ENCODE measurements at places on chromosomes 6 and 20.
A peak's percentile ranks its signal among the peaks of the same experiment; 100 is the strongest.

GRCh38 chr6:26296857-26297648 lies 67.9 kb upstream of the BTN3A2 start:
- DNase-seq, result no peak

DNA sequence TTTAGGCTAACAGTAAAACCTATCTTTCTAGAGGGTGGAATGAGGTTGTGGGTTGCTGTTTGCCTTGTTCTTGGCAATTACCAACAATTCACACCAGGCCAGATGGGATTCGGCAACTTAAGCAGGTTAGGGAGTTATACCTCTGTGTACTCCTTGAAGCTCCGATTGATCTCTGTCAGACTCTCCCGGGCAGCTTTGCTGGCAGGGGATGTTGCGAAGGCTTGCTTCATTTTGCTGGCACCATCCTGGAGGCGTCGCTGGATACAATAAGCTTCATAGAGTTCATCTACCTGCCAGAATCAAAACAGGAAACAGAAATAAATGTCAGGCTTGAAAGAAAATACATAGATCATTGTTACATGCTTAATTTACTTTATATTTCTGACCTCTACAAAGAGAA lies 66.4 kb upstream of the ARMH2 start:
- no peak for DNase-seq

DNA sequence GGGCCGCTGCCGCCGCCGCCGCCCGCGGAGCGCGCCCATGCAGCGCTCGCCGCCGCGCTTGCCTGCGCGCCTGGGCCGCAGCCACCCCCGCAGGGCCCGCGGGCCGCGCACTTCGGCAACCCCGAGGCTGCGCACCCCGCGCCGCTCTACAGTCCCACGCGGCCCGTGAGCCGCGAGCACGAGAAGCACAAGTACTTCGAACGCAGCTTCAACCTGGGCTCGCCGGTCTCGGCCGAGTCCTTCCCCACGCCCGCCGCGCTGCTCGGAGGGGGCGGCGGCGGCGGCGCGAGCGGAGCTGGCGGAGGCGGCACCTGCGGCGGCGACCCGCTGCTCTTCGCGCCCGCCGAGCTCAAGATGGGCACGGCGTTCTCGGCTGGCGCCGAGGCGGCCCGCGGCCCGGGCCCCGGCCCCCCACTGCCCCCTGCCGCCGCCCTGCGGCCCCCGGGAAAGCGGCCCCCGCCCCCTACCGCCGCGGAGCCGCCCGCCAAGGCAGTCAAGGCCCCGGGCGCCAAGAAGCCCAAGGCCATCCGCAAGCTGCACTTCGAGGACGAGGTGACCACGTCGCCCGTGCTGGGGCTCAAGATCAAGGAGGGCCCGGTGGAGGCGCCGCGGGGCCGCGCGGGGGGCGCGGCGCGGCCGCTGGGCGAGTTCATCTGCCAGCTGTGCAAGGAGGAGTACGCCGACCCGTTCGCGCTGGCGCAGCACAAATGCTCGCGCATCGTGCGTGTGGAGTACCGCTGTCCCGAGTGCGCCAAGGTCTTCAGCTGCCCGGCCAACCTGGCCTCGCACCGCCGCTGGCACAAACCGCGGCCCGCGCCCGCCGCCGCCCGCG lies 730 bp downstream of the INSM1 start:
- peak; percentile 44 for DNase-seq

GRCh38 chr6:70309243-70309642 lies 6.4 kb upstream of the COL9A1 start:
- DNase-seq, result no peak

DNA sequence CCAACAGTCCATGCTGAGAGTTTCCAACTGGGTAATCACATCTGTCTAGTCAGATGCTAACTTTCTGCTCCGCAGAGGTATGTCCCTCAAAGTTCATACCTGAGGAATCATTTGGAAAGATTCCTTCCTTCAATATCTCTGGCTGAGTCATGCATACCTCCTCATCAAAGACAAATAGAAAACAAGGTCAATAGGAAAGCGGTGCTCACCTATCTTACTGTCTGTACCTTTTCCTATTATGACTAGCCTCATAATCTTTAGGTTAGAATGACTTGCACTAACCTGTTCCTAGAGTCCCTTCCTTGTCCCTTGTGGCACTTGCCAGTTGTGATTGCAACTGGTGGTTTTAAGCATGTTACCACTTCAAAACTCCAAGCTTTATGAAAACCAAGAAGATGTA lies 78.2 kb upstream of the PTPRK start:
- DNase-seq, result no peak

DNA sequence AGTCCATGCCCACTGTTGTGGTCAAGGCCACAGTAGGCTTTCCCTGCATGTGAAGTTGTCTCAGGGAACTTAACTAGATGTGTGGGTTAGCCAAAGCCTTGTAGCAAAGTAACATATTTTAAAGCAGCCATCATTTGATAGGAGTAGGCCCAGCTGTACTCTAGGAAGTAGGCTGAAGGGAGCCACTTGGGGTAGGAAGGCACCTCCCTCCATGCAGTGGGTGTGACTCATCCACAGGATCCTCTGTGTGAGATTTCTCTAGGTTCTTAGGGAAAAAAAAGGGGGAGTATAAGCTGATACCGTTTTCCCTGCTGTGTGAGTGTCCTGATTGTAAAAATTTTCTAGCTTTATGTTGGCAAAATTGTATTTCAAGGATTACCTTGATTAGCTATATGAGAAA lies 44.7 kb downstream of the VAPB start:
- no peak for DNase-seq

GRCh38 chr20:47606983-47607613 lies 105.4 kb downstream of the NCOA3 start:
- DNase-seq, result no peak

DNA sequence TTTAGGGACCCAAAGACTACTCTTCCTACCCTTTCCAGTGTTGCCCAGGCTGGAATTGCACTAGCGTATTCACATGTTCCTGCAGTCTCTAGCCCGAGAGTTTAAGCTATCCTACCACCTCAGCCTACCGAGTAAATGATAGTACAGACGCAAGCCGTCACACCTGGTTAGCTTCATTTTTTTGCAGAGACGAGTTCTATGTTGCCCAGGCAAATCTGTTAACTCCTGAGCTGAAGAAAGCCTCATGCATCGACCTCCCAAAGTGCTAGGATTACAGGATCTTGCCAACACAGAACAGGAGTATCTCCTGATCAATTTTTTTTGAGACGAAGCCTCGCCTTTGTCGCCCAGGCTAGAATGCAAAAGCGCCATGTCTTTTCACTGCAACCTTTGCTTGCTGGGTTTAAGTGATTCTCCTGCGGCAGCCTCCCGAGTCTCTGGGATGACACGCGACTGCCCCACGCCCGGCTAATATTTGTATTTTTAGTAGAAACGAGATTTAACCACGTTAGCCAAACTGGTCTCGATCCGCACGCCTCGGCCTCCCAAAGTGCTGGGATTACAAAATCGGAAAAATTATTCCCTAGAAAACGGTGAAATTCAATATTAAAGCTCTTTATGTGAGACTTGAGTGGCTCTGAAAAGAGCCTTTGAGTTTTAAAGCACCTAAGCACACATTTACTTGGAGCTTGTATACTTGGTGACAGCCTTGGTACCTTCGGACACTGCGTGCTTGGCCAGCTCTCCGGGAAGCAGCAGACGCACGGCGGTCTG lies 128.5 kb downstream of the HFE start:
- DNase-seq, result no peak

DNA sequence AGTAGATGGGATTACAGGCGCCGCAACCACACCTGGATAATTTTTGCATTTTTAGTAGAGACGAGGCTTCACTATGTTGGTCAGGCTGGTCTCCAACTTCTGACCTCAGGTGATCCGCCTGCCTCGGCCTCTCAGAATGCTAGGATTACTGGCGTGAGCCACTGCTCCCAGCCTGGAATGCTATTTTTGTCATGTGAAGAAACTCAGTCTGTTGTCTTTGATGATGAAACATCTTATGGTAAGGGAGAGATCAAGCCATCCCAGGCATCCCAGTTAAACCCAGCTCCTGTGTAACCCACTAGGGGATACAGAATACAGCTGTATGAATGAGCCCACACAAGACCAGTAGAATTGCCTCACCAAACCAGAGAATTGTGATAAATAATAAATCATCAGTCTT lies 83.6 kb upstream of the RBM24 start:
- DNase-seq, result no peak

DNA sequence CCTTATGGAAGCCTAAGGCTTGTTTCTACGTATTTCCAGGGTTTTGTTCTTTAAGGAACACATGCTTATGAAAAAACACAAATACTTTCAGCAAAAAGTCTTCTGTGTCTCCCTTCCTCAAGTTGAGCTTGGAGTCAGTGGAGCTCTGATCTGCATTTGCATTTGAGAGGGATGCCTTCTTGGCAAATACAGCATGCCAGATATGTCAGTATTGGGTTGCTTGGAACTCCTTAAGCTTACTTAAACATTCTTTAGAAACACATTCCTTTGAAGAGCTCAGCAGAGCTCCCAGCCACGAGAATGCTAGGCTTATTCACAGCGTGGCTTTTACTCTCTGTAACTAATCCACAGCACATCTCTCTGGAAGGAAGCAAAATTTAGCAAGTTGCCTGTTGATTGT lies 68.3 kb downstream of the ANKRD6 start:
- DNase-seq, result no peak

DNA sequence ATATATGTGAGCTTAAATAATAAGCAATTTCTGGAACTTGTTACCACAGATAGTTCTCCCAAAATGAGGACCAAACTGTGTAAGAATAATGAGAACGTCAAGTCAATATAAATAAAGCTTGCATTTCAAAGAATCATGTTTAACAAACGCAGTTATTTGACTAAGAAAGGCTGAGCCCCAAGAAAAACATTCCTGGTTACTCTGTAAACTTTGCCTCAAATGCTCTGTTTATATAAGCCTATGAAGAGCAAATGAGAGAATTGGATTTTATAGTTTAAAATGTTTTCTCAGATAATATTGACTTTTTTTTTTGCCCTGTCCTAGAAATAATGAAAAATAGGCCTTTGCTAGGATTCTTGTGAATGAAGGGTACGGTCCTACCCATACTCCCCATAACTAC lies 81.3 kb downstream of the C6orf52 start:
- no peak for DNase-seq

DNA sequence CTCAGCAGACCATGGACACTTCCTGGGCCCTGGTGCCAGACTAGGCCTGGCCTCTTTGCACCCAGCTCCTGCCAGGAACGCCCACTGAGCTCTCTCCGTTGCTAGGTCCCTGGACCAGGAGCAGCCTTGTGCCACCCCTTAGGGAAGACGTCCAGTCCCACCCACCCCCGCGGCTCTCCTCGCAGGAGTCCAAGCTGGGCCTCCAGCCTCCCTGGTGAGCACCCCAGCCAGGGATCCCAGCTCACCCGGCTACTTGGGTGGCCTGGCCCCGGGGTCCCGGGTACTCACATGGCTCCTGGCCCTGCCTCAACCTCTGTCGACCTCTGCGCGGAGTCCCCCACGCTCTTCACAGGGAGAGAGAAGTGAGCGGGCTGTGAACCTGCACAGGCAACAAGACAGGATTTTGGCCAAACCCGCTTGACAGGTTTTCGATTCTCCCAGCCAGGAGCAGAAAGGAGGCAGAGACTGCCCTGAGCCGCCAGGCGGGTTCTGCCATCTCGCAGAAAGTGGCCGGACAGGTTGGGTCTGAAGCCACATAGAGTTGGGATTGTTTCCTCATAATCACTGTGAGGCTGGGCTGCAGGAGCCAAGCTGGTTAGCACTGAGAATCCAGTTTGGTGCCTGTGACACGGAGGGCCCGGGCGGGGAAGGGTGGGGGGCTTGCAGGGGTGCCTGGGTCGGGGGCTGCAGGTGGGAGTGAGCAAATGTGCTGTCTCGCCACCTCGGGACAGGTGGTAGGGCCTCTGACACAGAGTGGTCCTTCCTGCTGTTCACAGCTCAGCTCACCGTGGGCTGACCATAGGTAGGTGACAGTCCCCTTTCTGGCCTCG lies at the start of gene RBBP8NL:
Gene RBBP8NL, minus strand, starts transcription at position 368 of the 830 bp plus-strand sequence. CDS start 7,892 bp downstream, outside the sequence.
- no peak for DNase-seq

GRCh38 chr6:32076321-32076809 lies 32.8 kb downstream of the TNXB start:
- no peak for DNase-seq

DNA sequence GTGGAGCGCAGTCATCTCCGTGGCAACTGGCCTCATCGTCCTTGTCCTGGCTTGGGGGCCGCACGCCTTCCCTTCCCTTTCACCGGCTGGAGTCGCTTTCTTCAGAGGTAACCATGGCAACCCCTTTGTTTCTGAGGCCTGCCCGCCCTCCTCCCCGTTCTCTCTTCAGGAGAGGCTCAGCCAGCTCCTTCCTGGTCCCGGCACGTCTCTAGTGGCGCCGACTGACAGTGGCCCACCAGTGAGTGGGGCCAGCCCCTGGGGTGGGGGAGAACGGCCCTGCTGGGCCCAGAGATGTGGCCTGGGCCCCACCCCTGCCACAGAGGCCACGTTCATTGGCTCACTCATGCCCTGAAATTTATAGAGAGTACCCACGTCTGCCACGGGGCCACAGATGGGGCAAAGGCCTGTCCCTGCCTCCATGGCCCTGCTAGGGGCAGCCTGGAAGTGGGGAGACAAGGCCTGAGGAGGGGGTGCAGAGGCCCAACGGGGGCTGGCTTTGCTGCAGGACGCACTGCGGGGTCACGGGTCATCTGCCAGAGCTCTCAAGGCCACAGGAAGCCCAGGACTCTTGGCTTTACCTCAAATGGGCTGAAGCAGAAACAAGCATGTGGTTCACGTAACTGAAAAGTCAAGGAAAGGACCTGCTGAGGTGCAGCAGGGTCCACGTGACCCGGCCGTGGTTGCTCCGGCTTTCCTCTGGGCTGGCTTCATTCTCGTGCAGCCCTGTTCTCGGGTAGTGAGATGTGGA lies 1.4 kb upstream of the OSBPL2 start:
- DNase-seq, result peak; percentile 69

- DNase-seq, result no peak
Measured at GRCh38 chr6:16872543-16873235, 111.4 kb upstream of the ATXN1 start.

DNA sequence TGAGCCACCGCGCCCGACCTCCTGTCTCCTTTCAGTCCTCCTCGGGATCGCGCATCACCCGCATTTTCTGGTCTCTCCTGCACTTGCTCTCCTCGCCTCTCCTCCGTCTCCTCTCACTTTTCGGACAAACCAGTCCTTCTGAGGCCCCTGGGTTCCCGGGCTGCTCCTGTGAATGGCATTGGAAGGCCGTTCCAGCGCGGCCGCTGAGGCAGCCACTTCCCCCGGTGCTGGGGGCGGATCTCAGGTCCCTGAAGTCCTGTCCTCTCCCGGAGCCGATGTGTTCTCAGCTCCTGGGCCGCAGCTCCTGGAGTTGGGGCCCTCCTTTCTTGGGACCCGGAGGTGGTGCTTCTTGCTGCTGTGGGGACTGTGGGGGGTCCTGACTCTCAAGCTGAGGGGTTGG lies 803 bp downstream of the MICB start:
- DNase-seq, result peak; percentile 29
